ENCODE measurements at places on chromosomes 5 and 9.

DNA sequence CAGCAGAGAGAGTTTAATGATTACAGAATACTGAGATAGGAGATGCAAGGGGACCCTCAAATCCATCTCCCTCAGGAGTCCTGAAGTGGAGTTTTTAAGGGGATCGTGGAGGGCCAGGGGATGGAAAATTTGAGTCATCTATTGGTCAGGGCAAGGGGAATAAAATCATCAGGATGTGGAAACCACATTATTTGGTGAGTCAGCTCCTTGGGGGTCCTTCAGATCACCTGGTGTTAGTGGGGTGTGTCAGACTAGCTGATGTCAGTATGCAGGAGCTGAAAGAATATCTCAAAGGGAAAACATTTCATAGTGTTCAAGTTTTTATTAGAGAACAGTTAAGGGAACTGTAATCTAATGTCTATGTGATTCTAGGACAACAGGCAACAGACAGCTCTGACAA is 183.0 kb upstream of the FTMT start:
- DNase-seq: no peak

DNA sequence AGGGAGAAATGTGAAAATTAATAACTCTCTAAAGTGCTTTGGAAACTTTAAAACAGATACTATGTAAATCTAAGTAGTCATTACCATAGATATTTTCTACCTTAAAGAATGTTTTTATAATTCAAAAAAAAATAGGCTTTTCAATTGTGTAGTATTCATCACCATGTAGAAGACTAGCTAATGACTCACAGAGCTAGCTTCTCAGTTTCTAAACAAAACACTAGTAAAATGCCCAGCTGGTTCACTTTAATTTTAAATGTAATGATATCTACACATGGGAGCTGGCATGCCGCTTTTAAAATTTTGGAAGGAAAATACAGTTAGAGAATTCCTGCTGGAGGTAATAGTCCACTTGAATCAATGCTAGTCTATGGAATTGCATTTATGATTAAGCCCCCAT is 509.8 kb downstream of the CSNK1G3 start:
- no peak for DNase-seq

- no peak for DNase-seq
Measured at GRCh38 chr5:68950930-68951329, 142.9 kb upstream of the SLC30A5 start.

DNA sequence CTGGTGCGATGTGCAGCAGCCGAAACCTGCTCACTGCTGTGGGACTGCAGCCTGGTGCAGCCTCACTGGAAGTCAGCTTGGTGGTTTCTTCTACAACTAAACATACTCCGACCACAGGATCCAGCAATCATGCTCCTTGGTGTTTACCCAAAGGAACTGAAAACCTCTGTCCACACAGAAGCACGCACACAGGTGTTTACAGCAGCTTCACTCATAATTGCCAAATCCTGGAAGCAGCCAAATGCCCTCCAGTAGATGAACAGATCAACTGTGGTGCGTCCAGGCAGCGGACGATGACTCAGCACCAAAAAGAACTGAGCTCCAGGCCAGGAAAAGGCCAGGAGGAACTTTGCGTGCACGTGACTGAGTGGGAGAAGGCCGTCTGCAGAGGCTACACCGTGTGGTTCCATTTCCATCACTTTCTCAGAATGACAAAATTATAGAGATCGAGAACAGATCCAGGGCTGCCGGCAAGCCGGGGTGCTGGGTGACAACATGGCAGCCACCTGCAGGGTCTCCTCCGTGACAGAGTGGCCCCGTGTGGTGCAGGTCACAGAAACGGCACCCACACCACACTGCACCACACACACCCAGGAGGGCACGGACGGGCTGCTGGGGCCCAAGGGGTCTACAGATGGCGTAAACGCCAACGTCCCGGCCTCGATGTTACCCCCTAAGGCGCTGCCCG is 23.1 kb upstream of the NSMF start:
- DNase-seq: no peak

DNA sequence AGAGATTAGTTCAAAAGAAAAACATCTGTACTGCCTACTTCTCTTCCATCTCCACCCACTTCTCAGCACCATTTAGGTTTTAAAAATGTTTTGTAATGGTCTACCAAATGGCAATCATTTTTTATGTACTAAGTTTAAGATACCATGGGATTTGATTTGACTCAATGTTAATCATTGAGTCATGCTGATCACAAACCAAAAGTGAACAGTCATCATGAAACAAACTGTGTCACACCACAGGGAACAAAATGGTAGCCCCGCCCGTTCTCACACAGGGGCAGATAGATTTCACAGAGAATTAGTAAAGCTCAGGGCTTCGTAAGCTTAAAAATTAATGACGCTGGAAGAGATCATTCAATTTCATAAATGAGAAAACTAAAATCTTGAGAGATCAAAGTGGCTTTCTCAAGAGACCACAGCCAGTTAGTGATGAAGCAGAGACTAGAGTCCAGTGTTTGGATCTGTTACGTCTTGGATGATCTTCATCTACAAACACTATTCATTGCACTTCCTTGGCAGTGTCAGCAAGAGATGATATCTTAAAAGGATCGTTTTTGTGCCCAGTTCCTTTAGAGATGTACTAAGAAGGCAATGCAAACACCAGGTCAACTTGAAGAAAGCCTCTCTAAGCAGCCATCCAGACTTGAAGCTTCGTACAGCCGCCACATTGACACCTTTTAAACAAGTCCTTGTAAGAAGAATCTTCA is 33.9 kb upstream of the TRIO start:
- no peak for DNase-seq

DNA sequence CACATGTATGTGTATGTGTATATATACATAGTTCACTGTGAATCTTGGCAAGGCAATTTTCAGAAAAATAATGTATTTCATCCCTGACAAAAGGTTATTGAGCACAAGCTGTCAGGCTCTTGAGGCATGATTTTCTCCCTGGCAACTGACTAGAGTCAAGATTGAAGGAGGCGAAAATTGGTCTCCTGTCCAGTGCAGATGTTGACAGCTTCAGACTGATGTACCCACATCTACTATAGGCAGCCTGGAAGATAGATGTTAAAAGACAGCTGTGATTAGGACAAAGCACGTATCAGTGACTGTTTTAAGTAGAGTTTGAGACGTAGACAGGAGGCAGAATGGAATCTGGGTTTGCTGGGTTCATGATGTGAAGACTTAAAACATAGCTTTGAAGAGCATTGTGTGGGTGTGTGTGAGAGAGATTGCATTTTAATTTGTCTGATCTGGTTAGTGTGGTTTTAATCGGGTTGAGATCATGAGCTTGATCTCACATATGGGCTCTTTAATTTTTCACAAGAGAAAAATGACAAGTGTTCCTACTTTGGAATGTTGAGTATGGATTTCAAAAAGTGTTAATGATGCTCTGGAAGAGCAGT is 39.1 kb downstream of the CTNNA1 start:
- DNase-seq: peak; percentile 4

GRCh38 chr9:77495834-77496671 is 152.1 kb downstream of the GNA14 start:
- DNase-seq: no peak

- DNase-seq: no peak
Measured at GRCh38 chr9:131407717-131408195, 13.9 kb downstream of the PRRC2B start.

DNA sequence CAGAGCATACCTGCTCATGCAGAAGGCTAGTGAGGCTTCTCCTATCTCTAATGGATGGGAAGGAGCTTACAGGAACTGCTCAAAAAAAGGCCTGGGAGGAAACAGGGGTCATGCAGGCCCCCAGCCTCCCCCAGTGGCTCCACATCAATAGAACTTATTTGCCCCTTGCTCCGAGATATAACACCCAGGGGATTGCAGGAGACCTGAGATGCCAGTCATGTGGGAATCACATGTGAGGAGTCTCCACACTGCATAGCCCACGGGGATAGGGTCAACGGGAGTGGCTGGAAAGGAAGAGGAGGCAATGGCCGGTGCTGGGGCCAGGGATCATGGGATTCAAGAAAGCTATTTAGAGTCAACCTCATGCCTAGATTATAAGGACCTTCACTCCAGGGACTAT is 76.2 kb downstream of the NRG2 start:
- DNase-seq: no peak

GRCh38 chr5:90894866-90895420 is 336.3 kb downstream of the ADGRV1 start:
- DNase-seq: no peak

DNA sequence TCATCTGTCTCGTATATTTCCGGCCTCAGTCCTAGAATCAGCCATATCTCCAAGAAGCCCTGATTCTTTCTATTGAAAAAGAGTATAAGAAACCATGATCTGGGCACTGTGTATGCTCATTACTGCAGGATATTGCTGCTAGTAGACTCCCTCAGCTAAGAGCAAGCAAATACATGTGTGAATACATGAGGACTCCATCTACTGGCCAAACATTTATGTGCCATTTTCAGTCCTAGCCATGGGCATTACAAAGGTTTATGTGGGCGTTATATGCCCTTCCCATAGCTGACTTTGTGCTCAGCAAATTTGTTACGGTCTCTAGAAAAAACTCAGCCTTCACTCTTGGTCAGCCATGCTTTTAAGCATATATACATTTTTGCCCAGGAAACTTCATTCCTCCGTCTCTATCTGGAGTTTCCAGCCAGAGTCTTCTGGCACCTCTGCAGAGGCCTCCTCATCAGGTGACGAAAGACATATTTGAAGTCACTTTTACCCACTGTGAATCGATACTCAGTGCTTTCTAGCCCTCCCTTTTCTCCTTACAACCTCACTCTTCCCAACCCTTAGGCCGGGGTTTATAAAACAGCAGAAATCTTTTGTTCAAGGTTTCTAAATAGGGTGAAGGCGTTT is 1495.6 kb upstream of the CDH6 start:
- no peak for DNase-seq

- no peak for DNase-seq
Measured at GRCh38 chr5:14863105-14863504, 8.5 kb downstream of the ANKH start.

- no peak for DNase-seq
Measured at GRCh38 chr5:33631139-33631538, 190.4 kb downstream of the TARS1 start.

DNA sequence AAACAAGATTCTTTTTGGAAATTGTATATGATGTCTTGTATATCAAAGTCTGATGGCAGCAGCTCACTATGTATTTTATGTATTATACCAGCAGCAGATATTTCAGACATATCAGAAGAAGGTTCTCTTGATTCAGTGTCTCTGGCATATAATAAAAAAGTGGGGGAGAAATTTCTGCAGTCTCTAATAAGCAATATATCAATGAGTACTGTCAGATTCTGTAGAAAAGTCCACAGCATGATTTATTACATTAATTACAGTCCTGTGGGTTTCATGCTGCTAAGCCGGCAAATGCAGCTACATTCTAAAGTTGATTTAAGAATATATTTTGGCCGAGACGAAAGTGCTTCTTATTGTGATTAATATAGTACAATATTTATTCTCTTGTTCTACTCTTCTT is 113.1 kb downstream of the KIAA1958 start:
- DNase-seq: no peak

- no peak for DNase-seq
Measured at GRCh38 chr5:179852993-179853547, 5.5 kb downstream of the MRNIP start.

- no peak for DNase-seq
Measured at GRCh38 chr9:95055851-95056551, 261.5 kb downstream of the FANCC start.

DNA sequence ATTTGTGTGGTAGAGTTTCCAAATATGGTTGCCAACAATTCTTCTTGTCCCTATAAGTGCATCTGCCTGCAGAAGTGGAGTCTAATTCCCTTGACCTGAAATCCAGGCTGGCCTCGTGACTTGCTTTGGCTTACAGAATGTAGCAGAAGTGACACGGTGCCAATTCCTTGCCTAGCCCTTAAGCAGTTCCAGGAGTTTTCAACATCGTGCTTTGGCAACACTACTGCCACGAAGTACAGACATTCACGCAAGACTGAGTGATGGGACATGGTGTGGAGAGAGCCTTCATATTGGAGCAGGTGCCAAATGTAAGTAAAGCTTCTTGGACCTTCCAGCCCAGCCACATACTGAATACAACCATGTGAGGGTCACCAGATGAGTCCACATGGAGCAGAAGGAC is 92.9 kb upstream of the NEK6 start:
- DNase-seq: no peak

DNA sequence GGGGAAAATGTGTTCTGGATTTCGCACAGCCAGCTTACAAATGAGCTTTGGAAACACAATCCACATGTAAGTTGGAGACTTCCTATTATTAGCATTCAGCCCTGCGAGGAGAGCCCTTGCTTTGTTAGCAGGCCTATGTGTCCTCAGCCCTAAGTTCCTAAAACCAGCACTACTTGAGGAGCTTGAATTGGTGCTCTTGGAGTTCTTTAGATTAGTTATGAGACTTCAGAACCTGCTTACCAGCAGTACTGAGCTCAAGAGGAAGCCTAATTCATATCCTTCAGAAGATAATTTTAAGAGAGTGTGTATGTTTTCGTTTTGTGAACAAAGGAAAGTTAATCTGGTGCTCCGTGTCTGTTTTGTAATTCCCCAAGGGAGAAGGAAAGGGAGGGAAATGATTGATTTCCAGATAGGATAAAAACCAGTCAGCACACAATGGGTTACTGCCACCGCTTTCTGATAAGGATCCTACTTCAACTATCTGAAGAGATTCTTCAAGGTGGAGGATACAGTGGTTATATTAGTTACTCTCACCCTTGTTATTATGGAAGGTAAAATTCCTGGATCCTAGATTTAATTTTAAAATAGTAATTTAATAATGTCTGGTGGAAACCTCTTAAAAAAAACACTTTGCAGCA is 35.2 kb downstream of the PIK3R1 start:
- DNase-seq: no peak

DNA sequence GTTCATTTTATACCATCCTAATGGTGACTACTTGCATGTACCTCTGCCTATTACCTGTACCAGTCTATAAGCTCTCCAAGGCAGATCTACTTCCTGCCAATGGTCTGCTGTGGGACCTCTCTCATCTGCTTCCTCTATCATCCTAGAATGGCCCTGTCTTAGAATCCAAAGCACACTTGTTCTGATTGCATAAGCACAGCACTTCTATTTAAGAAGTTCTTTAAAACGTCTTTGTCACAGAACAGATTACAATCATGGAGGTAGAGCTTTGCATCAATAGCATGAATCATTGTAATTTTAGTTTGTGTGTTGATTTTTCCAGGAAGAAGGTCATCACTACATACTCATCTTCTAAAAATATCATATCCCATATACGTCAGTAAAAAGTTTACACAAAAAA is 131.8 kb upstream of the ACOT12 start:
- no peak for DNase-seq

GRCh38 chr9:21554813-21555212 is 72.7 kb upstream of the IFNE start:
- no peak for DNase-seq

- DNase-seq: no peak
Measured at GRCh38 chr5:1800472-1801221, 560 bp upstream of the NDUFS6 start.
